ENCODE measurements at places on chromosomes 3 and 15.

DNA sequence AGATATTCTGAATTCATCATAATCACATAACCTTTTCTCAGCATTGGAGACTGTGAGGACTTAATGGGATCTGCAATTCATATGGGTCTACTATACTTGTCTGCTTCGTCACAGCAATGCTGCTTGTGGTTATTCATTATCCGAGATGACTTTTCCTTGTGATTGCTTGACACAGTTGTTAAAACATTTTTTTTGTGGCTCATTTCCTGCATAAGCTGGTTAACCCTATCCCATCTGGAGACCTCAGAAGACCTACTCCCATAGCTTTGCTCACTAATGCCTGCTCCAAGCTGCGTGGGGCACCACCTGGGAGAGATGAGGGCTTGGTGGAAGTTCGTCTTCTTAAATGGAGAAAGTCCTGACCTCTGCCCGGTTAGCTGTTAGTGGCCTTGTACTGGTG, 360.8 kb downstream of the CHST2 start:
- DNase-seq: no peak

DNA sequence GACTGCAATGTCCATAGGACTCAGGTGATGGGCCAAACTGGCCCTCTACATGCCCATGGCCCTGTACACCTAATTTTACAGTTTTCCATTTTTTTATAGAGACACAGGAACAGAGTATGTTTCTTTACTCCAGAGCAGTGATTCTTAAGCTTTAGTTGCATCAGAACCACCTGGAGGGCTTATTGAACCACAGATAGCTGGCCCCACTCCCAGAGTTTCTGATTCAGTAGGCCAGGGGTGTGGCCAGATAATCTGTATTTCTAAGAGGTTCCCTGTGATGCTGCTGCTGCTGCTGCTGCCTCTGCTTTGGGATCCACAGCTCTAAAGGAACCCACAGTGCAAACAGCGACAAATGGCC, 5.1 kb downstream of the RBP1 start:
- peak; percentile 94 for DNase-seq

DNA sequence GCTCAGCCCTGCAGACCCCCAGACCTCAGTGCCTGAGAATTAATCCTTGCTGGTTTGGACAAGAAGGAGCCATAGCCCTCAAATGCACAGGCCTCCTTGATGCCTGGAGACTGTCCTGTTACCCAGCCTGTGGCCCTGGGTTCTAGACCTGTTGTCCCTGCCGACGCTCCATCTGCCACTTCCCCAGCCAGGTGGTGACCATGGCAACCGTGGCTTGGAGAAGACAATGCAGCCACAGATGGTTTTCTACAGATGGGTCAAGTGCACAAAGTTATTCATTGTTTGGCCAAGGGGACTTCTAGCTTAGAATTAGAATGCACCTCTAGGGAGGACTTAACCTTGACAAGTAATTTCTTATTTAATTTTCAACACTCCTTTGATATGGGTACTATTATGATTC, 297.1 kb downstream of the UACA start:
- DNase-seq: no peak

DNA sequence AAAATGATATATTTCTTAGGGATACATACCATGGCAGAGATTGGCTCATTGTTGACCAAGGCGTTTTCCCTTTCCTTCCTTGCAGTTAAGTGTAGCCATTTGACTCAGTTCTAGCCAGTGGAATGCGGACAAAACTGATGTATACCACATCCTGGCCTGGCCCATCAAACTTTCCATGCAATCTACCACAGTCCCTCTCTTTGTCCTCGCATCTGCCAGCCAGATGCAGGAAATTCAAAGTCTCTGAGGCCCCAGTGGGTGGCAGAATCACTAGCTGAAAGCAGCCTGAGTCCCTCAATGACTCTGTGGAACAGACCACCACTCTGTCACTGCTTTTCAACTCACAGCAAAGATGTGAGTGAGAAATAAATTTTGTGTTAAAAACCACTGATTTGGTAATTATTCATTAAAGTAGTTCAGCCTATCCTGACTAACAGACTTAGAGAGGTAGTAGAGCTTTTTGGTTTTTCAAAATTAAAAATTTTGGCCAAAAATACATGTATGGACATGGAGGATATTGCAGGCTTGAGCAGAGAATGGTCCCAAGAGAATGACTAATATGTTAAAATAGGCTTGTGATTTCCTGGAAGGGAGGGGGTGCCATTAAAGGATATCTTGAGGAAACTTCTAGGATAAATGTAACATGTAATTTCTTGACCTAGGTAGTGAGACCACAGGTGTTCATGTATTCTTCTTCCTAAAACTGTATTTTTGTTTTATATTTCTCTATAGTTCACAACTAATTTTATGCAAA, 10.9 kb downstream of the LRRFIP2 start:
- no peak for DNase-seq

DNA sequence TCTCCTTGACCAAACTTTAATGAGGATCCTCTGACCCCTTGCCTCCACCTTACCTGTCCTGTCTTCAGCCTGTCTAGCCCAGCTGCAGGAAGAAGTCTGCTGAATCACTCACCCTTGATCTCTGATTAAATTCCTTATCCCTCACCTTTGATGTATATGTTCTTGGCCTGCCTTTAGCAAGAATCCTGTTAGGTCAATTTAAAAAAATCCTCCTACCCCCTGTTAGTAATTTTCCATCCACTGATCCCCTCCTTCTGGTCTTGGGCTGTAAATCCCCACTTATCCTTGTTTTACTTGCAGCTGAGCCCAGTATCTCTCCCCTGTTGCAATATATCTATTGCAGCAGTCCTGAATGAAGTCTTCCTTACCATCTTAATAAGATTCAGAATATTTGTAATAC, 39.0 kb downstream of the MYH15 start:
- DNase-seq: no peak

DNA sequence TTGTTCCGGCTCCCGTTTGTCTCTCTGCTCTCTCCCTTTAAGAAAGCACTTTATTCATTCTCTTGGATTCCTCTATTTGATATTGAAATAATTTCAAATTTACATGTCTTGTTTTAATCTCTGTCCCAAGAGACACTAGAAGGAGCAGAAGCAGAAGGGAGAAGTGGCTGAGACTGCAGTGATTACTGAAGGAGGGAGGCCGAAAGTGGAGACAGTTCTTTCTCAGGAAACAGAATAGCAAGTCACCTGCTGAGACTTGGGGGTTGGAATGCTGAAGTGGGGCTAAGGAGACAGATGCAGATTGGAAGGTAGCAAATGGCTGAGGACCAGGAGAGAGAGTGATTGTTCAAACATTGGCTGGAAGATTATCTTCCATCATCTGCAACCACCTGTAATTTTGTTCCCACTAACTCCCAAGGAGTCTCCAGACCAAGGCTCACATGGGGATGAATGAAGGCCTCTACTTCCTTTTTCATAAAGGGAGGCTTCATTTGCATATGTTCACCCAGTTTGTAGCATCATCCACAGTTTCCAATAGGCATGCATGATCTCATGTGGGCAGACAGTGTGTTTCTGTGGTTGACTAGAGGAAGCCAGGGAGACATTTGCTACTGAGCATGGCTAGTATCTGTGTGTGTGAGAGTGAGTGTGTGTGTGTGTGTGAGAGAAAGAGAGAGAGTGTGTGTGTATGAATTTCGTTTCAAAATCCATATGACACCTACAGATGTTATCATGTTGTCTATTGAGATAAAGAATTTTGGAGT, 24.0 kb downstream of the LTF start:
- no peak for DNase-seq

DNA sequence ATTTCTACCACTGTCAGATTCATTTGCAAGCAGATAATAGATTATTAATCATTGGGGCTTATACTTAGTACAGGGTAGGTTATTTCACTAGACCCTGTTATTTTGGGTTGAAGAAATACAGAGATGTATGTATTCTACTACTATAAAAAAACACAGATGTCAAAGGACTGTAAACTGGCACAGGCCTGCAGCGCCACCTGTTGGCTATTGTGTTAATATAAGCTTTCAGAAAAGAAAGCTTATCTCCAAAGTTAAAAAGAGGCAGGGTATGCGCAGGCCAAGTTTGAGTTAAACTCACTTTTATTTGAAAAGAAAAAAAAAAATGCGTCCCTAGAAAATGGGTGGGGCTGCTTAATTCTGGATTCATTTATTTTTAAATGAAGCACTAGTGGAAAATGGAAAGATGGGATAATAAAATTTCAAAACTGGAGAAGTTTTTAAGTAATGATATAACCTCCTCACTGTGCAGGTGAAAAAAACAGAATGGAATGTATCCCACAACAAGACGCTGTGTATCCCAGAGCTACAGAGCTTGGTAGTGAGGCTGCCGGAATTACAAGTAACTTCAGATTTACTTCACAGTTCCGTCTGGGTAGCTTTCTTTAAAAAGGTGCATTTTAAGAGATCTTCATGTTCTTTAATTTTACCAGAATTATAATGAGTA, 407.2 kb upstream of the TGFBR2 start:
- DNase-seq: peak; percentile 76

- DNase-seq: no peak
These were observed 788.7 kb upstream of the DPPA4 start for GRCh38 chr3:110126065-110126464.

DNA sequence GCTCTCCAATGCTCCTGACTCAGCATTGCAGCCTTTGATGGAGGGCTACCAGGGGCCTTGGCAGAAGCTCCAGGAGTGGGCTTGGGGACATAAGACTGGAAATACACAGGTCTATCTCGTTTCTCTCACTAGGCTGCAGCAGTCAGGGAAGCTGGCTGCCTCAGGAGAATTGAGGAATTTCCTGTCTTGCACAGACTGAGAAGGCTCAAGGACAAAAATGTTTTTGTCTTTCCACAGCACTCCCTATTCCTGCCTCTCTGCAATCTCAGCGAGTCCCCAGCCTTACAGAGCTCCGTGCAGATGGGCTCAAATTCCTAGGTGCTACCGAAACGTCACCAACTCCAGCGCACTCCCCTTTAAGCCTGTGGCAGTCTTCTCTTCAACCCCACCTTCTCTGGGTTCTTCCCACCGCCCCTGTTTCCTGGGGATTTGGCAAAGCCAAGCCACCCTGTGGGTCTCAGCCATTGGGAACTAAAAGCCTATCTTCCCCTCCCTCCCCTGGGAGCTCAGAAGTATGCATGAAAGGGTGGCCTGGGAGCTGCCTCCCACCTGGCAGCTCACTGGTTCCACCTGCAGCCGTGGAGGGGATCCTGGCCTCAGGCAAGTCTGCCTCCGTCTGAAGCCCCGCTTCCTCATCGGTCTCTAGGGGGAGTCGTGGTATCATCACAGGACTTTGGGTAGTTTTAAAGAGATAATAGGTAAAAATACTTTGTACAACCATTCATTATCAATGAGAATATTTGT, 322.6 kb upstream of the FRG2C start:
- no peak for DNase-seq

GRCh38 chr15:67082007-67082536, 16.7 kb downstream of the SMAD3 start:
- no peak for DNase-seq

DNA sequence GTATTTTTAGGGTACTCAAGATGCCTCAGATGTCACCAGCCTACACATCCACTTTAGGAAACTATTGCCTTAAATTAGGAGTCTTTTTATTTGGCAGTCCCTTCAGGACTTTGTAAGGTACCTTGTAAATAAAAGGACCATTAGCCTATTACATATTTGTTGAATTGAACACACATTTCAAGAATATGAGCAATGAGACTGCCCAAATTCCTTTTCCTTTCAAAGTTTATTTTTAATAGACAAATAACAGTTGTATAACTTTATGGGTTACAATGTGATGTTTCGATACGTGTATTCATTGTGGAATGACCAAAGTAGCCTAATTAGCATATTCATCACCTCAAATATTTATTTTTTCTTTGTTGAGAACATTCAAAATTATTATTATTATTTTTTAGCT, 176.7 kb upstream of the PDZRN3 start:
- no peak for DNase-seq

DNA sequence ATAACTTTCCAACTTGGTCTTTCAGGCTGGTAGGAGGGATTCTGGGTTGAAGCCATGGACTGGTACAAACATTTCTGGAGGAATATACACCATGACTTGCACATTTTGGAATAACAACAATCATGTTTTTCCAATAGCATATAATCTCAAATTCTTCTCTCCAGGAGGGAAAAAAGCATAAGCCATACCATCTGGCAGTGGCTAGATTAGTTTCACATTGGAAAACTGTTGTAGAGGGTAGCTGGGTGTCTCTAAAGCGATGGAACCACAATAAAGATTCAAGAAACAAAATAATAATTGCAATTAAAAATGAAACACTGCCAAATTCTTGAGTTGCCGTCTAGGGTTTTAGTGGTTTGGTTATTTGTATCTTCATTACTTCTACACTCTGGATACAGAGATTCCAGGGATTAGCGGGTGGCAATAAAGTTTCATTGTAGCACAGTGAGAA, 278.5 kb upstream of the RASGRP1 start:
- DNase-seq: no peak

- DNase-seq: no peak
These were observed 81.5 kb upstream of the KCNMB2 start for GRCh38 chr3:178454726-178455125.

- DNase-seq: no peak
These were observed 14.6 kb upstream of the BLOC1S6 start for GRCh38 chr15:45572617-45573016.

- no peak for DNase-seq
These were observed 123.3 kb downstream of the MYLK start for GRCh38 chr3:123760817-123761216.

DNA sequence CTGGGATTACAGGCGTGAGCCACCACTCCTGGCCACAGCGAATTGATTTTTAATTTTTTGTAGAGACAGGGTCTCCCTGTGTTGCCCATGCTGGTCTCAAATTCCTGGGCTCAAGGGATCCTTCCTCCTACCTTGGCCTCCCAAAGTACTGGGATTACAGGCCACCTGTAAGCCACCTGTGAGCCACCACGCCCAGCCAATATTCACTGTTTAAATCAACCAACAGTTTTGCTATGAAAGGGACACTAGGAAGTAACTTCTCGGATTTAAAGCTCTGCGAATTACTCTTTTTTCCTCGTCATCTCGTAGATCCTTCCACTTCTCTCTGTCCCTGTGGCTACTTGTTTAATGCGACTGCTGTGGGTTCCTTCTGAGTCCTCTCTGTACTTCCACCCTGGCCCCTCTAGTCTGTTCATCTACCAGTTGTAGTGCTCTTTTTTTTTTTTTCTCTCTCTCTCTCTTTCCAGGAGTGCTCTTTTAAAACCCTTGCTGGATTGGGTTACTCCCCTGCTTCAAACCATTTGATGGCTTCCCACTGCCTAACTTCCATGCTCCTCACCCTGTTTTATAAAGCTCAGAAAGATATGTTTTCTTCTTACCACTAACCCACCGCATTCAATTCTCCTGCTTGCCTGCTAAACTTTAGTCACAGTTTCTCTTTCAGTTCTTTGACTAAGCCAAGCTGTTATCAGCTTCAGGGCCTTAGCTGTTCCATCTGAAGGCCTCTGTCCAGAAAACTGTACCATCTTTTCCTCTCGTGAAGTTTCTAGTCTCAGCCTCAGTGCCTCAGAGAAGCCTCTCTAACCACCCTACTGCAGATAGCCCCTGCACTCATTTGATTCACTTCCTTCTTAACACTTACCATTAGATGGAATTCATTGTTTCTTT, 12.4 kb downstream of the RTF1 start:
- DNase-seq: no peak

- peak; percentile 89 for DNase-seq
These were observed 374.6 kb upstream of the CFAP20DC start for GRCh38 chr3:59424268-59425010.

All from MCF 10A (cell line).